GM06990 (cell line): ENCODE measurements at places on chromosomes 12 and 14.

- DNase-seq, result no peak
Observed at GRCh38 chr12:120229487-120230325, 28.8 kb upstream of the RPLP0 start.

DNA sequence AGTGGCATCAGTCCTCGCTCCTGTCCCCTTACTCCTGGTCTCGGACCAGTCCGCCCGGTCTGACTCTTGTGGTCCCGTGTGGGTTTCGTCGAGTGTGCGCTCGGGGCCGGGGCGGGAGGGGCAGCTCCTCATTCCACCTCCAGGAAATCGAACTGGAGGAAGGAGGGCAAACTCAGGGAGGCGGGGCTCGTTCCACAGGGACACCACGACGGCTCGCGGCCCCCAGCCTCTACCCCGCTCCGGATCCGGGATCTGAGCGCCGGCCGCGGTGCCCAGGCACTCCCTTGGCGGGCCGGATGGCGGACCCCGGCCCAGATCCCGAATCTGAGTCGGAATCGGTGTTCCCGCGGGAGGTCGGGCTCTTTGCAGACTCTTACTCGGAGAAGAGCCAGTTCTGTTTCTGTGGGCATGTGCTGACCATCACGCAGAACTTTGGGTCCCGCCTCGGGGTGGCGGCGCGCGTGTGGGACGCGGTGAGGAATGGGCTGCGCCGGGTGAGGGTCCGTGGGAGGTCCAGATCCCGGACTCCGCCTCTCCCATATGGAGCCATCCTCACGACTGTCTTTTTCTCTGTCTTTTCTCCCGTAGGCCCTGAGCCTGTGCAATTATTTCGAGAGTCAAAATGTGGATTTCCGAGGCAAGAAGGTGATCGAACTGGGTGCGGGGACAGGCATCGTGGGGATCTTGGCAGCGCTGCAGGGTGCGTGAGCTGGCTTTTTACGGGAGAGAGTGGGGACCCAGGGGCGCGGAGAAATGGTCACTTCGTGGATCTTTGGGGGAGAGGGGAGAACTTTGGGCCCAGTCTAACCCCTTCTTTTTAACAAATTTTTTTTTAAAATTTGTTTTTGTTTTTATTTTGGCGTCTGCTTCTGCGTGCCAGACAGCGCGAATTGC is at the start of gene EEF1AKMT3:
Gene EEF1AKMT3, plus strand, starts transcription at position 186 of the 894 bp plus-strand sequence. Its CDS starts 111 bp downstream, at position 297.
- DNase-seq, result no peak

GRCh38 chr12:89960607-89961394 is 252.2 kb upstream of the ATP2B1 start:
- DNase-seq, result no peak

DNA sequence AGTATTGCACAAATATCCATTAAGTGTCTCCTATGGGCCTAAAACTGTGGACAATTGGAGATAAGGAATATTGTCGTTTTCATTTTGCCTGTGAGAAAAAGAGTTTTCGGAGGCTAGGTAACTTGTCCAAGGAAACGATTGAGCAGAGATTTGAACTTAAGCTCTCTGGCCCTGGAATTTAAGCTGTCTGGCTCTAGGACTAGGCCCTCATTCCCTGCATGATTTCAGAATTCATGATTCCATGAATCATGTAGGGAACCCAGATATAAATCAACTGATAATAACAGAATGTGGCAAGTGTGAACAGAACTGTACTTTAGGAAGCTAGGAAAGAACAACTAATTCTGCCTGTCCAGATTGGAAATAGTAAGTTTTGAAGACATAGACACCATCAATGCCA is 940.9 kb downstream of the DIO2 start:
- no peak for DNase-seq

GRCh38 chr12:9404031-9404430 is 195.8 kb upstream of the PZP start:
- no peak for DNase-seq

DNA sequence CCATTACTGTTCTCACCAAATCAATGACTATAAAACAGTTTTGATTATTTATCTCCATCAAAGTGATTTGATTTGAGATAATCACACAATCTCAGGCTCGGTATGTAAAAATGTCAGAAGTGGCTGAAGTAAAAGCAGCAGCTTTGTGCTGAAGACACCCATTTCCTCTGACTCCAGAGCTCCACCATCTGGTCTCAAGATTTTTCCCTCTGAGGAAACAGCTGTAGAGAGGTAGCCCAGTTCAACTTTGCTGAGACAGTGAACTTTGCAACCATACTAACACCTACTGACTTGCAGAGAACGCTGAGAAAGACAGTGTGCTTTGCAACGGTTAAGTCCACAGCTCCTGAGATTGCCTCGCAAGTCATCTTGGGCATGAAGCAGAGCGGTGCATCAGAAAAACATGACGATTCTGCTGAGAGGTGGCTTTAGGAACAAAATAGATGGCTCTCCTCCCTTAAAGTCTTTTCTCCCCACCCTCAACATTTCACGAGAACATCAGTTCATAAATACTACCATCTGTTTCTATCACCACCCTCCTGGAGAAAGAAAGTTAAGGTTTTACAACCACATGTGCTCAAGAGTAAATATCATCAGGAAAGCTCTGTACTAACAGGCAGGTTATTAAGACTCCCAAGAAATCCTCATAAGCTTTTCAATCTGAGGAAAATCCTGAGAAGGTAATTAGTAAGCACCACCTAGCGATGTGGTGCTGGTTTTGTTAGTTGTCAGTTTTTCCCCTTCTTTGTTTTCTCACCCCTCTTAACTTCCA is 34.8 kb downstream of the HIGD1C start:
- peak; percentile 12 for DNase-seq

GRCh38 chr12:15962760-15963159 is 51.6 kb downstream of the DERA start:
- DNase-seq, result no peak

- DNase-seq, result no peak
Observed at GRCh38 chr14:68671909-68672308, 121.0 kb downstream of the ZFP36L1 start.

- no peak for DNase-seq
Observed at GRCh38 chr12:128643155-128643554, 180.6 kb downstream of the SLC15A4 start.

- DNase-seq, result no peak
Observed at GRCh38 chr14:100849115-100849781, 23.3 kb downstream of the MEG3 start.

- DNase-seq, result no peak
Observed at GRCh38 chr12:87382436-87382835, 646.8 kb downstream of the C12orf50 start.

DNA sequence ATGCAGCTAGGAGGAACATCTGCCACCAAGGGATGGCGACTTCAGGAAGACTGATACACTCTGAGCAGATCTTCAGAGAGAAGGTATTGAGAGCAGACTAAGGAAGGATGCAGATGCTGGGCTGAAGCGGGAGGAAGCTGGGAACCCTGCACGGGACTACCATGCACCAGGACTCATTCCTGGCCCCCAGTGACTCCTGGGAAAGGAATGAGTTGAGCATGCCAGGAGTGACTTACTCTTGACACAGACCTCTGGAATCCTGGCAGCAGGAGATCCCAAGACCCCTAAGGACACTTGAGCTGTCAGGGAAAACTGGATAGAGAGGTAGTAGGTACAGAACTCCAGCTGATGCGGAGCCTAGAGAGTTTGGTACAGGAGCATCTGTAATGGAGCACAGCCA is 336.1 kb downstream of the RPS29 start:
- DNase-seq, result no peak

DNA sequence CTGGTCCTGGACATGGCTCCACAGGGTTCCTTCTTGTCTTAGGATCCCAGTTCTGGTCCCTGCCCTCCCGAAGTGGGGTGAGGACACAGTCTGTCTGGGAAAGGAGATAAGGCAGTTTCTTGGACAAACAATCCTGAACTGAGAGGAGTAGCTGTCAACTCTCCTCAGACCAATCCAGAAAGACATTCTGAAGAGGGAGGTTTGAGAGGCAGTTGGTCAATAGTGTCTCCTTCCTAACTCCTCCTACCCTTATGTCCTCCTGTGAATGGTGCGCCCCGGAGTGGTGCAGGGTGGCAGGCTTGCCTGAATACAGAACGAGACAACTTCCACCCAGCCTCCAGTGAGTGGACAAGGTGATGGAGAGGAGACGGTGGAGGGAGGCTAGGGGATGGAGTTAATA is 15.4 kb upstream of the ASIC1 start:
- no peak for DNase-seq

DNA sequence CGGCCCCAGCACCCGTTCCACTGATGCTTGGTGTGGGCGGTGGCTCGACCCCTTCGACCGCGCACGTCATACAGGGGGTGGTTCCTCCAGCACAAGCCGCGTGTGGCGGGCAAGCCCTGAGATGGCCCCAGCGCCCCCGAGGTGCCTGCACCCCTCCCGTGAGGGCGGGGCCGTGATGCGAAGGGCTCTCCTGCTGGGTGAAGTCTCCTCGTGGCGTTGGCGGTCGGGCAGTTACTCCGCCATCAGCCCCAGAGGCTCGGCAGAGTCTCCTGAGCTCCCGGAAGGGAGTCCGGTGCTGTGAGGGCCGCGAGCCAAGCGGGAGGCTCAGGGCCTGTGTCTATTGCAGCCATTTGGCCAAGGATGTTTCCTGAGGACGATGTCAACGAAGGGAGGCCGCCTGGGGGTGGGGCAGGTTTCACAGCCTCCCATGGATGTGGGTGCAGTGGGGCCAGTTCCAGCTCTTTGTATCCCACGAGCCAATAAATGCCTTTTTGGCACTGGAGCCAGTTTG is 78.1 kb upstream of the GALNT9 start:
- DNase-seq, result no peak

DNA sequence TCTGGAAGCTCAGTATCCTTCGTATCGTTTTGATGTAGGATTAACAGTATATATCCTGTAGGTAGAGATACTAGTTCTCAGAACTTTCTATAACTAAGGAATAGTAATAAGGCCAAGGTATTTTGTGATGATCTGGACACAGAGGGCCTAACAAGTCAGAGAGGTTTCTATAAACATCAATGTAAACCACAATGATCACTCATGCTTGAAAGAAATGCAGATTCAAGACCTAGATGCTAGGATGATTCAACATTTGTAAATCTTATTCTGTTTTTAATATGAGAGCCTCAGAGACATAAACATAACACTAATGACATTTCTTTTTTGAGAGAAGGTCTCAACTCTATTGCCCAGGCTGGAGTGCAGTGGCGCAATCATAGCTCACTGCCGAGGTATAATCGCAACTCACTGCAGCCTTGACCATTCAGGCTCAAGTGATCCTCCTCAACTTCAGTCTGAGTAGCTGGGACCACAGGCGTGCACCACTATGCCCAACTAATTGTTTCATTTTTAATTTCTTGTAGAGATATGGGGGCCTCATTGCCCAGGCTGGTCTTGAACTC is 16.2 kb downstream of the SUPT16H start:
- DNase-seq, result no peak

- DNase-seq, result no peak
Observed at GRCh38 chr14:98946940-98947339, 325.1 kb downstream of the BCL11B start.

DNA sequence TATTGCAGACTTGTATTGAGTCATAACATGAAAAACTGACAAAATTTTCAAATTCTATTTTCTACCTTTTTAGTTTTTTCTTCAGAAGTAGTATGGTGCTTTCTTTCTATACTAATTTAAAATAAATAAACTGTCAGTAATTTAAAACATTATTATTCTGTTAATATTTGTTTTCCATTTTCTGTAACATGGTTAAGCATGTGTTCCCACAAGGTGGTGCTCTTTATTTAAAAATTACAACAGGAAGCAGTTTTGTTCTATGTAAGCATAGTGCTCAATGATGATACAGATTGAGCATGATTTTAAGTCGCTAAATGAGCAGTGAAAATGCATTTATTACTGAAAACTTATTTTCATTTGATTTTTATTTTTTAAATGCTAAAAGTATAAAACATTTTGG is 114.6 kb downstream of the PPFIA2 start:
- DNase-seq, result no peak

DNA sequence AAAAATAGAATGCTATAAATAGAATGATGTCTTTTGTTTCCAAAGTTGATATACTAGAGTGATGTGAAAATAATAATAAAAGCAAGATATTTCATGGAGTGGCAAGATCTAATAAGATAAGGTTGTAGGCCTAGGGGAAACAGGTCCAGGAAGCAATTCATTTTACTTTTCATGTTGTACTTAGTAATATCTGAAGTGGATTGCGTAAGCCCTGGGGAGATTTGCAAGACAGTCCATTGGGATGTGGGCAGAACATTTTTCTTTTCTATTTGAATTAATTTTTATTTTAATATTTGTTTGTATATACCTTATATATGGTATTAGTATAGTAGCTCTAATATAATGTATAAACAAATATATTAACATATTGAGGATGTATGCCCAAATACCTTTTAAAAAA is 7.5 kb downstream of the NUBPL start:
- no peak for DNase-seq

DNA sequence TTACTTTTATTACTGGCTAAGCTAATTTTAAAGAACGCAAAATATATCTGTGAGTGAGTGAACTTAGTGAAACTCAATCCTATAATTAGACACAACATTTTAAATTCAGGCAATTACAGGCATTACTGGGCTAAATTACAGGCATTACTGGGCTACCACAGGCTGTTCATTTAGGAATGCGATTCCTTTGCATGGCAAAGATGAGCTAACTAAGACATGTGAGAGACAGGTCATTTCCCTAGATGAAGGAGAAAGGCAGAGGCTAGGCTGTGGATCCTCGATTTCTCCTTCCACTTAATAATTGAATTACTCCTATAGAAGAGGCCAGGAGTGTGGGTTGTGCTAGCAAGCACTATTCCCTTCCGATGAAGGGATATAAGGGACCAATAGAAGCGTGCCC is 429.4 kb upstream of the LMO3 start:
- no peak for DNase-seq

DNA sequence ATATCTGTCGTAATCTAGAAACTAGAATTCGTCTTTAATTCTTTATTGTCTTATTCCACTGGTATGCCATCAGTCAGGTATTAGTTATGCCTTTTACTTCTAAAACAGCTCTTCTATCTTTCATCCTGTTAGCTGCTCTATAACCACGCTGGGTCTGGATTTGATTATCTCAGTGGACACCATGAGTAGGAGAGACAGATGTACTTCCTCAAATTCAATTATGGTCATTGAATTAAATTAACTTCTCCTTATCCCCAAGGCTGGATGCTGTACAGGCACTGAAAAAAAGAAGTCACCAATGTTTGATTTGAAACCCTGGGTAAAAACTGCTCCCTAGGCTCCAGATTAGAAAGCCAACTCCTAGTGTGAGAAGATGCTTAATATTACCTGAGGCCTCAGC is 107.3 kb downstream of the PIK3C2G start:
- no peak for DNase-seq

DNA sequence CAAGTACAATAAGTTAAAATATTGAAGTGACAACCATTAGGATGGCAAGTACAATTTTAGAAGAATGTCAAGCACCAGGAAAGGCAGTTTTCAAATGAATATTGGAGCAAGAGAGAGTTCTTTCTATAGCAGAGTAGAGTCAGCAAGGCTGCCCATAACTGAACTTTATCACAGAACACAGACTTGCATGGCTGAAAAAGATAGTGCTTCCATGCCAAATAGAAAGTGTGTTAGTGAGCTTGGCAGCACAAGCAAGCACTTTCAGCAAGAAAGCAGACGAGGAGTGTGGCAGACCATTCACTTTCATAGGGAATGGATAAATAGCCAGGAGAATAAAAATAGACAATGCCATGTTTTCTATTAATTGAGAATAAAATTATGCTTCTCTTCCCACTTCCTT is 647.0 kb upstream of the MGAT4C start:
- no peak for DNase-seq

GRCh38 chr12:26938701-26939062 is 412 bp downstream of the FGFR1OP2 start:
- no peak for DNase-seq

- DNase-seq, result no peak
Observed at GRCh38 chr12:95738024-95738611, 52.4 kb downstream of the NTN4 start.
